Transverse colon (tissue), 4 donors: ENCODE measurements at places on chromosomes 16 and 17. TPM values are rescaled to one million over a fixed set of nuclear protein-coding genes. Genes with fewer than 3 reads are reported as not detected.

DNA sequence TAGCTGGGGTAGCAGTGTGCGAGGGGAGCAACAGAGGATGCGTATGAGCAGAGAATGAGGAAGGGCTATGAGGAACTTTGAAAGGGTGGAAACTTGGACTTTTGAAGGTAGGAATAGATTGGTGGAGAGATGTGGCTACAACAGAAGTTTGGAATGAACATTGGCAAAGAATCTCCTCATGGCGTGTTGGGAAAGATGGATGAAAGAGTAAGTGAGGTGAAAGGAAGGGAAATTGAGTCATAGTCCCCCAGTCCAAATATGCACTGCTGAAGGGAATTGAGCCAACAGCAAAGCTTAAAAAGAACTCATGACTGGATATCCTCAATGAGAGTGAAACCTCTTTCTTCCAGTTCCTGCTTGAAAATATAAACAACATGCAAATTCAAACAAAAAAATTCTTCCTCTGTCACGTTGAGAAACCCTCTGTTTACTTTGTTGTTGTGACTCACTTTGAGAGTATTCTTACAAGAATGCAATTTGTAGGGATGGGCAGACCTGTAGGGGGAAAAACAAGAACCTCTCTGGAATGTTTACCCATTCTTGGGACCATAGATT lies 313.2 kb upstream of the KCNJ16 start:
- no peak for DNase-seq

- DNase-seq, result no peak
Observed at GRCh38 chr17:78910497-78911284, 7.7 kb upstream of the CEP295NL start.

DNA sequence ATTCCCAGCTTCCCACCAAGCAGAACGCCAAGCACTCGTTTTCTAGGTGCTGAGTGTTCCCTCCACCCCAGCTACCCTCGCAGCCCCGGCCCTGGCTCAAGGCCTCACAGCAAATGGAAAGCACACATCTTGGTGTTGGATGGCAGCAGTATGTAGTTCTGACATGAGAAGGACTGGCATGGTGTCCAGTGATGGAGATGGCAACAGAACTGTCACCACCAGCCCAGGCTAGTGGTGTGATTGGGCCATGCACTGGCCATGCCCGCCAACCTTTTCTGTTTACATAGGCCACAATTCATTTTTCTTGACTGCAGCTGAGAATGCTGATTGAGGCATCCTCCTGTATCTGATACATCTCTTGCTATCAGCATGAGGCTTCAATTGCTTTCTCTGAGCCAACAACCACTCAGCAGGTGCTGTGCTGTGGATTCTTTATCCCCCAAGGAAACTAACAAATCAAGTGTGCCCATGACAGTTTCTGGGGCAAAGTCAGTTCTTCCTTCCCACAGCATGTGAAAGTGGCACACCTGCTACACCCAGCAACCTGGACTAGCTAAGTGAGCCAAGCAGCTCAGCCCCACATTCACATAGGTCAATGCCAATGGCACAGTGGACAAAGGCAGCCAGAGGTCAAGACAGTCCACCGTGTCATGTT lies 3.8 kb downstream of the SLC12A4 start:
- no peak for DNase-seq

DNA sequence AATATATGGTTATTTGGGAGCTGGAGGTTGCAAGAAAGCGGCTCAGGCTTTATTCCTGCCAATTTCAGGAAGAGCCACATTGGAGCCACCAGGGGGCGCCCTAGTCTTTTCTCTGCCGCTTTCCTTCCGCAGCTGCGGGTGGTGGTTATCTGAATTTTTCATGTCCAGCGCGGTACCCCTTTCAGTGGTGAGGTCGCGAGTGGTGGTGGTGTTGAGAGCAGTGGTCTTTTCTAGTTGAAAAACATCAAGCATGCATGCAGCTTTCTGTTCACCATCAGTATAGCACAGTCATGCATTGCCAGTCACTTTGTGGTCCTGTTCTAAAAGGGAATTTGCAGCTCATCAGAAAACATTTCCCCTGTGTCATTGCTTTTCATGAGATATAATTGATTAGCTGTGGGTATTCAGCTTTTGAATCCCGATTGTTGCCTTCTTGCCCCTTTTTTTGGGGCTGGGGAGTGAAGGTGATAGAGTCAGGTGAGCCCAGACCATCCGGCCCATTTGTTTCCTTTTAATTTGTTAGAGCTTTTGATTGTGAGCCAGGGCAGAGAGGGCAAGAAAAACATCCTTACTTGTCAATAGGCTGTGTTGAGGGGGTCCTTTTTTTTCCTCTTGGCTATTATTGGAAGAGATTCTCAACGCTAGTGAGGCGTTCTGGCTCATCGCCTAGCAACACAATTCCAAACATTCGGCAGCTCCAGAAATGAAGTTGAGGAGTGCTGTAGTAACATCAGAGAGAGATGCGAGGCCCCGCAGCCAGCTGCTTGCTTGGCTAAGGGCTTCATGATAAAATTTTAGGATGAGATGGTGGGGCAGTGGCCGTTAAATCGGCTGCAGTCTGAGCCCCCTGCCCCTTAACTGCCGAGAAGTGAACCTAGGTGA lies 119.0 kb downstream of the SNX29 start:
- peak; percentile 70 for DNase-seq

Gene LRRC36
- not detected for total RNA-seq
